Prostate gland (tissue), 2 donors: ENCODE measurements at places on chromosomes 3 and 15. TPM values are rescaled to one million over a fixed set of nuclear protein-coding genes. Genes with fewer than 3 reads are reported as not detected.

DNA sequence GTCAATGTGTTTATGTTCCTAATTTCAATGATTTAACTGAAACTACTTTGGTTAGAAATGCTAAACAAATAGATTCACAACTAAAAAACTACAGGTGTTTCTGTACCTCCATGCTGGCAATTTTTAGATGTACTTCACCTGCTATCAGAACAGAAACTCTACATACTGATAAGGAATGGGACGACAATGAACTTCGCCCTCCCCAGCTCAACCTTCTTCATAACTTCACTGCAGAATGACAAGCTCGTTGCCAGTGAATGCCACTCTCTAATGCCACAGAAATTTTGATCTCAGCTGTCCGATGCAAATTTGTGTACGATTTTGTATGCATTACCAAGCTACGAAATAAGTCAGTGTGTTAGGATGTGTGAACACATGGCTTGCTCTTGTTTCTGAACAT lies 133.4 kb downstream of the FOXP1 start:
- no peaks in the 10 kb centered on the region for H3K27me3 ChIP-seq
- H3K27ac ChIP-seq: no peak overlapping the region
- no peak overlapping the region for H3K4me3 ChIP-seq
- peaks cover 4% of the 10 kb centered on the region for H3K4me1 ChIP-seq

TAGLN3 gene
- 3.2 TPM for total RNA-seq

- H3K4me3 ChIP-seq: no peak overlapping the region
- no peak for DNase-seq
- no peak overlapping the region for H3K27ac ChIP-seq
- H3K4me1 ChIP-seq: no peaks in the 10 kb centered on the region
These were observed 12.0 kb upstream of the ZNF592 start for GRCh38 chr15:84736375-84736774.

DNA sequence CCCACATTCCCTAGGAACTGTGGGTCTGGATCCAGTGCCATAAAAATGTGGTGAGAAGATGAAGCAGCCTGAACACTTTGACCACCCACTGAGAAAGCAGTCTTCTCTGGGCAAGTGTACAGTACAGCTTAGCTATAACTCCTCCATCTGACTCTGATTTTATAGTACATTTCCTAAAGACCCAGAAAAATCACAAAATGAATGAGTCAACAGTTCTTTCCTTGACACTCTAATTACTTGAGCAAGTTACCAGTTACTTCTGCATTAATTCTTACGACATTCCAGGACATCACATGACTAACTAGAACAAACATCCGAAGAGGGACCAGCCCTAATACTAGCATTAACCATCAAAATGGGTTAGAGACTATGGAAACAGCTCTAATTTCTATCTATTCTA lies 148.1 kb upstream of the PEX5L start:
- no peak overlapping the region for H3K27ac ChIP-seq
- H3K4me3 ChIP-seq: no peak overlapping the region
- no peaks in the 10 kb centered on the region for H3K27me3 ChIP-seq
- no peaks in the 10 kb centered on the region for H3K36me3 ChIP-seq
- DNase-seq: no peak

- no peaks in the 10 kb centered on the region for H3K27me3 ChIP-seq
- no peaks in the 10 kb centered on the region for H3K4me1 ChIP-seq
- no peak overlapping the region for H3K4me3 ChIP-seq
- no peak for DNase-seq
- no peak overlapping the region for H3K27ac ChIP-seq
These were observed 51.0 kb downstream of the EPHB1 start for GRCh38 chr3:134846084-134846483.

DNA sequence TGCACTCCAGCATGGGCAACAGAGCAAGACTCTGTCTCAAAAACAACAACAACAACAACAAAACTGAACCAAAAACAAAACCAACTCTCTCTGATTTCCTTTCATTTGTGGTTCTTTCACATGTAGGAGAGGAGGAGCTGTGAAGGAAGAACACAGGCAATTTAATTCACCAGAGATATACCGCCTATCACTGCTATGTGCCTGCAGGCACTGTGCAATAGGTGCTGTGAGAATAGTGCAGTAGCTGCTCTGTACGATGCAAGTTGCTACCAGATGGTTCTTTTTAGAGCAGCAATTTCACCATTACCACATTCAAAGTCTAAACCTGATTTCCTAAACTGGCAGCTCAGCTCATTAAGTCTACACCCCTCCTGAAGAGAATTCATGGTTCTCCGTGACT lies 11.3 kb upstream of the PROK2 start:
- H3K27ac ChIP-seq: no peak overlapping the region
- no peaks in the 10 kb centered on the region for H3K27me3 ChIP-seq
- H3K4me3 ChIP-seq: no peak overlapping the region
- DNase-seq: no peak

FSTL1 gene
- 212 TPM for total RNA-seq

- no peaks in the 10 kb centered on the region for H3K36me3 ChIP-seq
- H3K27ac ChIP-seq: no peak overlapping the region
- no peak for DNase-seq
- no peak overlapping the region for H3K4me3 ChIP-seq
- no peaks in the 10 kb centered on the region for H3K4me1 ChIP-seq
These were observed 238.5 kb downstream of the ITPR1 start for GRCh38 chr3:4731543-4732111.
